ENCODE measurements at places on chromosomes 7 and 10.

- DNase-seq: peak; percentile 75
Observed at GRCh38 chr10:117896517-117896916, 150.2 kb downstream of the RAB11FIP2 start.

DNA sequence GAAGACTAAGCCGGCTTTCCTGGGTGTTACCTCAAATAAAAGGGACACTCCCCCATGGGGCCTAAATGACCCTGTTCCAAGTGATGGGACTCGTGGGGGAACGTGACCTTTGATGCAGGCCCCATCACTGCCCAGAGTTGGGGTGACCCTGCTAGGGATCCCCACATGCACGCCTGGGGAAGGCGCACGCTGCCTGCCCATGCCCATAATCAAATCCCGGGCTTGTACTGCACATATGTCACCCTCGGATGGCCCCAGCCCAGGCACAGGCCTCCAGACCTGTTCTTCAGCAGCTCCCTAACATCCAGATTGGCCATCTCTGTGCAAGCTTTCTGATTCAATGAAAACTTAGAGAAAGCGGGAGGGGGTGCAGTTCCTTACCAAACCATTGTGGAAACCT, 14.7 kb downstream of the EBF3 start:
- no peak for DNase-seq

- DNase-seq: peak; percentile 50
Observed at GRCh38 chr10:101066146-101066895, 4.5 kb downstream of the KAZALD1 start.

DNA sequence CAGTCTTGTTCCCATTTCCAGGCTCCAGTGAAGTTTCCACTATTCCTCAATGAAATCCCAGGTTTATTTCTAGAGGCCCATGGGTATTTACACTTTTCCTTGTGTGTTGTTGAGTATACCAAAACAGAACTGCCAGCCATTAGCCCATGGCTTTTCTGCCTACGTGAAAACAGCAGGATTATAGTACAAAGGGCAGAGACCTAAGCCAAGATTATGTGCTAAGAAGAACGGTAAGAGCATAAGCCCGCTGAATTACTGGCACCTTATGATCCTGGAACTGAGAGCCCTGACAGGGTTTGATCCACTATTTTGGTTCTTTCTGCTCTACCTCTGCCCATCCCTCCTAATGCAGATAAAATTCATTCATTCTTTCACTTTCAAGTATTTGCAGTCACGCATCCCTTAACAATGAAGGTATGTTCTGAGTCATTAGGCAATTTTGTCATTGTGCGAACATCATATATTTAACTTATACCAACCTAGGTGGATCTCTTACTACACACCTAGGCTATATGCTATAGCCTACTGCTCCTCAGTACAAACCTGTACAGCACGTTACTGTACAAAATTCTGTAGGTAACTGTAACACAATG, 16.0 kb downstream of the SEMA3C start:
- no peak for DNase-seq

DNA sequence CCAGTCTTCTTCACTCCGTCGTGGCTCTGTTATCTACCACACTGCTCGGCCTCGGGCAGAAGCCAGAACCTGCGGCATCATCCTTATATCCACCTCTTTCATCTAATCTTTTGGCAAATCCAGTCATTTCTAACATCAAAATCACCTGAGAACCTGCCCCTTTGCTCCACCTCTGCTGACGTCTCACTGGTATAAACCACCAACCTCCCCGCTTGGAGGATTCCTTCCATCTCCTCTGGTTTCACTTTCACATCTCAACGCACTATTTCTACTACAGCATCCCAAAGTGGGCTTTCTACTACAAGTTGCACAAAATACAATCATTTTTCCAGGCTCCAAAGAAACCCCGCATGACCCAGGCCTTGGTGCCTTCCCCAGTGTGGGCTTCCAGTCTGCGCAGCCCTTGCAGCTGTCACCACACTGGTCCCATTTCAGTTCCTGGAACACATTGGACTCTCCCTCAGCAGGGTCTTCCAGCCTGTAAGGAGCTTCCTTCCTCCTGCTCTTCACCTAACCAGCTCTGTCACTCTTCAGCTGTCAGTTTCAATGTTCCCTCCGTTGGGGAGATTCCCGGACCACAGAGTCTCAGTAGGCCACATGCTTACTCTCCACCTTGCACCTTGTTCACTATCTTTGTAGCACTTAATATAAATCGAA, 85.0 kb downstream of the PRKCQ start:
- DNase-seq: no peak

DNA sequence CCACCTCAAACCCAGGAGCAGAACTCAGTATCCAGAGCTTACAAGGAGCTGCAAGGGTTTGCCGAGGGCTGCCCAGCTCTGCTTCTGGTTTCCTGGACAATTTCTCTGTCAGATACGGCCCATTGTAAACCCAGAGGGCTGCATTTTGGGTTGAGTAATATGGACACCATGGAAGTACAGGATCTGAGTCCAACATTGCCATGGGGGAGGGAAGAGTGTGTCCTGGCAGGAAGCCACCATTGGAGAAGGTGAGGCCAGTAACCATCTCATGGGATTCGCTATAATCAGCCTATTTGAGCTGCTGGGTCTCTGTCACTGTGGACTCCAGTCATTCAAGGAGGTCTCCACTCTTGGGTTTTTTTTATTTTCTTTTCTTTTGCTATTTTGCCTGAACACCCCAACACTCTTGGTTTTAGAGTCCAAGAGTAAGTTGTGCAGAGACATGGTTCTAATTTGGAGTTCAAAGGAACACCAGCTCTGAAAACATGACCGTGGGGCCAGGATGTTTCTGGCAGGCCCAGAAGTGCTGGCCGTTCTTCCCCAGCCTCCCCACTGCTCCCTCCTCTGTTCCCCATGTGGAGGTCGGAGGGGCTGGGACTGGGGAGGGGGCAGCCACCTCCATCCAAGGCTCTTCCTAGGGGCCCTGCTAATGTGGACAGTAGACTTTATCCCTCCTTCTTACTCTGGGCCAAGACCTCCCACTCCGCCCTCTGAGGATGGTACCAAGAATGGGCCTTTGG, 46.2 kb downstream of the CHST3 start:
- DNase-seq: no peak

Data from MV-4-11 (cell line).